ENCODE measurements at places on chromosomes 6 and 20.
A peak's percentile ranks its signal among the peaks of the same experiment; 100 is the strongest.

DNA sequence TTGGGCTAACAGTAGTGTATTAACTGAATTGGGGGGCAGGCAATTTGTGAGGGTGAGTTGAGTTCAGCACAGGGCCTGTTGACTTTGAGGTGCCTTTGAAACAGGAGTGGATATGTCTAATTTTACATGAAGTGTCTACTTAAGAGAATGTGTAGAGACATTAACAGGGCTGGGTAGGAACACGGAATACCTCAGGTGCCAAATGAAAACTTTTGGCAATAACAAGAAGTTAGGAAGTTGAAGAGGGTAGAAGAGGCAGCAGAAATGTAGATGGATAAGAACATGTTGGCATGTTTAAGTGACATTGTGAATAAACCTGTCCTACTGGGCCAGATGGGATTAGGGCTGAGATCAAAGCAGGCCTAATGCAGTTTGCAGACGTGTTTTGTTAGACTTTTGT, 117.0 kb downstream of the SLC16A10 start:
- no peak for DNase-seq

- no peak for DNase-seq
These were observed 23.8 kb downstream of the PLCB4 start for GRCh38 chr20:9092655-9093054.

DNA sequence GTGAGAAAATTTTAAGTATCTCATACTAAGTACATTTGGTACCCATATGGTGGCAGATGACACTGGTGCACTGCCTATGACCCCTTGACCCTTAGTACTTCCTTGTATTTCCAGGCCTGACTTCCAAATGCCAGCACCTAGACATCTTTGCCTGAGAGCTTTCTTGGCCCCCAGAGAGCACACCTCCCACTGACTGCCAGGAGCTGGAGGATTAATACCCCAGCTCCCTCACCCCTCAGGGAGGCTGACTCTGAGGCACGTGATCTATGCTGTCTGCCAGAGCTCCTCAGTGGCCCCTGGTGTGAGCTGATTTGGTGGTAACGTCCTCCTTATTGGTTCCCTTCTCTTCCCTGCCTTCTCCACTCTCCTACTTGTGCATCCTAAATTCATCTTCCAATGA, 38.0 kb downstream of the BFSP1 start:
- DNase-seq, result no peak

DNA sequence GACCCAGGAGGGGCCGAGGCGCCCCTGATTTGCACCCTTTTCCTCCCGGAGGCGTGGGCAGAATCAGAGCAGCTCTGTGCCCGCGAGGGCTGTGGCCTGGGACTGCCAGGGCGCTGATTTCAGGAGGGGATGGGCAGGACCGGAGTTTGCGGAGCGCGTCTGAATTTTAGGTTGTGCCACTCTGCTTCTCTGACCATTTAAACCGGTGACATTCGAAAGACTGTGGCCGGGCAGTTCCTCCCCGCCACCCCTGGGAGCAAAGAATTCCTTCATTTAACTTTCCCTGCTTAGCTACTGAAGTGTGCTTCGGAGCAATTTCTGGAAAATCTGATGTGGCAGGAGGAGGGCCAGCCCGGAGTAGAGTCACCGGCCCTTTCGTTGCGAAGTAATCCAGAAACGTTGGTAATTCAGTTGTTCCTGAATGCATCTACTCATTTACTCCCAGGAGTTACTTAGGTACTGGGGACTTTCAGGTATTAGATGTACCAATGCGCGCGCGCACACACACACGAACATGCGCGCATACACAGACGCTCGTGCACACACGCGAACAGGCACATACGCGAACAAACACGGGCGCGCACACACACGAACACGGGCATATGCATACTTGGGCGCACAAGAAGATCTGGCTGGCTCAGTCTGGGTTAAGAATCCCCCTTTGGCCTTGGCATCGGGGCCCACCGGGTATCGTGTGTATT, 568 bp downstream of the CCDC170 start:
- DNase-seq, result no peak

GRCh38 chr6:47308552-47309290, 984 bp downstream of the TNFRSF21 start:
- DNase-seq, result no peak

DNA sequence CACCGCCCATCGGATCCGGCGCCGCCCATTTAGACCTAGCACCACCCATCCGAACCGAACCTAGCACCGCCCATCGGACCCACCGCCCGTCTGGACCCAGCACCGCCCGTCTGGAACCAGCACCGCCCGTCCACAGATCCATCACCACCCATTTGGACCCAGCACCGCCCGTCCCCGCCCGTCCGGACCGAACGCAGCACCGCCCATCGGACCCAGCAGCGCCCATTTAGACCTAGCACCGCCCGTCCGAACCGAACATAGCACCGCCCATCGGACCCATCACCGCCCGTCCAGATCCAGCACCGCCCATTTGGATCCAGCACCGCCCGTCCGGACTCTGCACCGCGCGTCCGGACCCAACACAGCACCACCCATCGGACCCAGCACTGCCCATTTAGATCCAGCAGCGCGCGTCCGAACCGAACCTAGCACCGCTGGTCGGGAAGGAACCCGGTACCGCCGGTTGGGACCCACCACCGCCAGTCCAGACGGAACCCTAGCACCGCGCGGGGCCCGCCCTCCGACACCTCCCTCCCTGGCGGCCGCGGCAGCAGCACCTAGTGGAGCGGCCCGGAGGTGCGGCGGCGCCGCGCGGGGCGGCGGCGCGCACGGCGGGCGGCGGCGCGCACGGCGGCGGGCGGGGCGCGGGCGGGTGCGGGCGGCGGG, 348 bp upstream of the AFDN start:
- DNase-seq, result peak; percentile 18

- DNase-seq, result no peak
These were observed at the start of gene DDR1 for GRCh38 chr6:30883685-30884520. TSS of gene DDR1 (plus strand) at chr6:30884519. CDS start at chr6:30888730, 4,211 bp downstream.
